ENCODE measurements at places on chromosomes 2 and 18.
A peak's percentile ranks its signal among the peaks of the same experiment; 100 is the strongest.

DNA sequence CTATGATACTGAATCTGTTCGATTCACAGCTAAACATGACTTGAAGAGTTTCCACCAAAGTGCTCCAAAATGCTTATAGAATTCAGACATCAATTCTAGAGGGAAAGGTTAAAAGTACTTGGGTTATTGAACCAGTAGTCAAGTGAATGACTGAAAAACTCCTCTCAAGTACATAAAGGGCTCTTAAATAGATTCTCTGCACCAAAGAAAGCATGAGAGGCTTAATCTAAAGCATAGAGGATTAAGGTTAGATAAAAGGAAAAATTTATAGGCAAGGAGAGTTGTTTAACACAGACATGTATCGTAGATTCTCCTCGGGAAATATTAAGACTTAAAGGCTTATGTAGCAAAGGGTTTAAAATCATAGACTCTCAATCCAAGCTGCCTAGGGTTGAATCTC lies 701.4 kb downstream of the ERBB4 start:
- DNase-seq = no peak

- no peak for DNase-seq
These were observed 33.4 kb upstream of the SEMA4C start for GRCh38 chr2:96903318-96903717.

- DNase-seq = no peak
These were observed 151.3 kb upstream of the SLC39A10 start for GRCh38 chr2:195505701-195506100.

DNA sequence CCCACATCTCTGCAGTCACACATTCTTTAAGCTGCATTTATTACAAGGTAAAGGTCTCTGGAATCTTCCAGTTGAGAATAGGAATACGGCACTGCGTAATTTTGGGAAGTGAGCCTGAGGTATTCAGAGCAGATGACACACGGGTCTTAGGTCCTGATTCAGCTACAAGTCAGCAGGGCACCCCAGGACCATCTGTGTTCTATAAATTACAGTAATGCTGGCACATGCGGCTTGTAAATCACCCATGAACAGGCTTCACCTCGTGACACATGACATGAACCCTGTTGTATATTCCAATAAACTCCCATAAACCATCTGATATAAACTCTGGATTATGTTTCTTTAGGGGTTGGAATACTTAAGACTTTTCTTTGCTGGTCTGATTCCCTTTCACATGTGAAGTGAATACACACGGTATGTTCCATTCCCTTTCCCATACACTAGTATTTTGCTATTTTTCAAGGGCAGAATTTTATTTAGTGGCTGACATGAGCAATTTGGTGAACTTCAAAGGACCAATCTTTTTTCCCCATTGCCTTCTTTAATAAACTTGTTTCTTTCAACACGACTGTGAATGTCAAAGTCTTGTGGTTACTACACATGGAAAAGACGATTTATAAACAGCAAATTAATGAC lies 298.6 kb downstream of the MEIS1 start:
- no peak for DNase-seq

- no peak for DNase-seq
These were observed 7.8 kb upstream of the RAB31 start for GRCh38 chr18:9700261-9700796.

DNA sequence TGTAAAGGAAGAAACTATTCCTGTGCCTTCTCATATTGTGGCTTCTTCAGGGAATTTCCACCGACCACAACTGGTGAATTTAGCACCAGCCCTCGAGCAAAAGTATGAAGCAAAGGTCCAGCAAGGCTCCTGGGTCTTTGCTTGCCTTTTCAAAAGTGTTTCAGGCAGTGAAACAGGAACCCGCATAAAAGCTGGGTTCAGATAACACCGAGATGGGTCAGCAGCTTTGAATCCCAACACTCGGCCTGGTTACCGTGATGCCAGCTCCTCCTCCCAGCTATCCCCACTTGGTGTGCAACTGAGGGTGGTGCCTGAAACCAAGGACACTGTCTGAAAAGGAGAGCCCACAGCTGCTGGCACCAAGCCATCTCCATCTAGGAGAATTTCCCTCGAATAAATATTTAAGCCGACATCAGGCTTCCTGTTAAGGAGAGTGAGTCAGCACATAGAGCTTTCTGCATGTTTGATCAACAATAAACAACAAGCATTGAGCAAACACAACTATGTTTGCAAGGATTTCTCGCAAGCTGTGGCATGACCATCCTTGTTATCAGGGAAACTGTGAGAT lies 69.5 kb downstream of the ANTXR1 start:
- no peak for DNase-seq

- no peak for DNase-seq
These were observed 124.9 kb downstream of the CSRNP3 start for GRCh38 chr2:165594231-165594934.

DNA sequence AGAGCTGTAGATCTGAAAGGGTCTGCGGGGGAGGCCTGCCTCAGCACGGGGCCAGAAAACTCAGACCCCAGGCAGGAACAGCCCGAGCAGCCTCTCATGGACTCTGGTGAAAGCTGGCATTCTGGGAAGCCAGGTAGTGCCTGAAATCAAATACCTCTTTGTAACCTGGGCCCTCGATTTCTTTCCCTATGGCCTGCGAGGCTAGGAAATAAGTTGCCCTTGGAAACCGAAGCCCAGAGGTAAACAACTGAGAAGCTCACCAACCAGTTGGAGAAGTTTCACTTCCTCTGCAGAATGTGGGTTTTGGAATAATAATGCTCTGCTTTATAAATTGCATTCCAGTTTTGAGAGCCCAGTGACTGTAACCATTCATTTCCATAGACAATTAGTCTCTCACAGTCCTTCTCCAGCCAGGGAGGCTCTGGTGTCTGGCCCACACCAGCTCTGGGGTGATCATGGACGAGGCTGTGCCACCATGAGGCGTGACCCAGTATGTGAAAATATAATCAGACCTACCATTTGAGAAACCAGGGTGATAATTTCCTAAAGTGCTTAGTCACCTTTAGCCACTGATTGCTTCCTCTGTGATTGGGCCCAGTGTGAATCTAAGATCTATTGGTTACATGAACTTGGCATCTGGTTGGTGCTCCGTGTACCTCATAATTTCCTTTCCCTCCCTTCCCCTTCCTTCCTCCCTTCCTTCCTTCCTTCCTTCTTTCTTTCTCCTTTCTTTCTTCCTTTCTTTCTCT lies 133.1 kb upstream of the PELI1 start:
- DNase-seq = no peak

- no peak for DNase-seq
These were observed 2.0 kb upstream of the PRKCE start for GRCh38 chr2:45649462-45649857.

GRCh38 chr2:223929571-223930102 lies 15.5 kb downstream of the WDFY1 start:
- no peak for DNase-seq

GRCh38 chr2:105410554-105410953 lies 11.7 kb upstream of the FHL2 start:
- no peak for DNase-seq

DNA sequence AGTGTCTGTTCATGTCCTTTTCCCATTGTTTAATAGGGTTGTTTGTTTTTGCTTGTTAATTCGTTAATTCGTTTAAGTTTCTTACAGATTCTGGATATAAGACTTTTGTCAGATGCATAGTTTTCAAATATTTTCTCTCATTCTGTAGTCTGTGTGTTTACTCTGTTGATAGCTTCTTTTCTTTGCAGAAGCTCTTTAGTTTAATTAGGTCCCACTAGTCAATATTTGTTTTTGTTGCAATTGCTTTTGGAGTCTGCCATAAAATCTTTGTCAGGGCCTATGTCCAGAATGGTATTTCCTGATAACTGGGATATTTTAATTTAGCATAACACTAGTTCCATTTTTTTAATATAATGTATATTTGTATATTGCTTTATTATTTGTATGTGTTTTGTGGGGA lies 1380.1 kb downstream of the SUCLG1 start:
- no peak for DNase-seq

GRCh38 chr18:59881728-59882656 lies 17.8 kb upstream of the PMAIP1 start:
- DNase-seq = no peak

- DNase-seq = peak; percentile 54
These were observed 48.5 kb upstream of the LRPPRC start for GRCh38 chr2:44044281-44044720.

GRCh38 chr2:66569321-66569851 lies 134.5 kb downstream of the MEIS1 start:
- no peak for DNase-seq

GRCh38 chr2:74385396-74385795 lies 5.3 kb upstream of the DCTN1 start:
- DNase-seq = no peak

DNA sequence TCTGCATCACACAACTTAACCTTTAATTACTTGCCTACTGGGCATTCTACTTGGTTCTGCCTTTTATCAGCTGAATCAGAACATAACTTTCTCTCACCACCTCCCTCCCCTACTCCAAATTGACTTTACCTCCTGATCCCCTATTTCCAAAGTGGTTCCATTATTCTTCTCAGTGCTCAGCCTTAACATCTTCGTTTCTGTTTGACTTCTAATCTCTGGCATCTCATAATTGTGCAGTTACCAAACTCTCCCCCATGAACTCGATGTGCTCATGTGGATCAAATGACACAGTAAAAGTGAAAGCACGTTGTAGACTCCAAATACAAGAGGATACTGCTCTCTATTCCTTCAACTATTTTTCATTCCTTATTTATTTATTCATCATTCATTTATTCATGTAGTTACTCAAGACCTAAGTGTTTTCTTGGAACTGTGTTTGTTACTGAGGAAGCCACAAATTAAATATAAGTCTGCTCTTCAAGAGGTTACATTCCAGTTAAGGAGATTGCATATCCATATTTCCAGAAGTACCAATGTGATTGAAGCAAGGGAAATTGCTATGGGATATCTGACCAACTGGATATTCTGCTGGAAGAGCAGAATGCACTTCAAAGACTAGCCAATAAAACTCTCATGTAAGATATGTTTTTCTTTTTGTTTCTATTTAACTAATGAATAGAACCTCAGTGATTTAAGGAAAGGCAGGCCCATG lies 158.8 kb downstream of the TMEFF2 start:
- no peak for DNase-seq

DNA sequence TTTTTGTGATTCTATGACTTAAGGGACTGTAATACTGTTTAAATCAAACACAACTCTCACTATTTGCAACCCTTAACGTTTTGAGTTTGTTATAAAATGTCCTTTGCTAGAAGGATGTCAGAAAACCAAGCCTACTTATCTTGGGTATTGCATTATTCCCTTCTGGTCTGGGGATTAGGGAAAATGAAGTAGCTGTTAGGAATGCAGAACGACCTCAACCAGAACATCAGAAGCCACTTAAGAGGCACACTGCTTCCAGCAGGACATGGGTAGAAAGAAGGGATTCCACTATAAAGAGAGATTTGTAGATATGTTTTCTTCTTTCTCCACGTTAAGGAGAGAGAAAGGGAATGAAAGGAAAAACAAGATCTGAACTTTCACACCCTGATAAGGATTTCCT lies 101.2 kb downstream of the SETBP1 start:
- no peak for DNase-seq

- DNase-seq = no peak
These were observed 31.0 kb downstream of the ZC3H15 start for GRCh38 chr2:186517090-186517489.

DNA sequence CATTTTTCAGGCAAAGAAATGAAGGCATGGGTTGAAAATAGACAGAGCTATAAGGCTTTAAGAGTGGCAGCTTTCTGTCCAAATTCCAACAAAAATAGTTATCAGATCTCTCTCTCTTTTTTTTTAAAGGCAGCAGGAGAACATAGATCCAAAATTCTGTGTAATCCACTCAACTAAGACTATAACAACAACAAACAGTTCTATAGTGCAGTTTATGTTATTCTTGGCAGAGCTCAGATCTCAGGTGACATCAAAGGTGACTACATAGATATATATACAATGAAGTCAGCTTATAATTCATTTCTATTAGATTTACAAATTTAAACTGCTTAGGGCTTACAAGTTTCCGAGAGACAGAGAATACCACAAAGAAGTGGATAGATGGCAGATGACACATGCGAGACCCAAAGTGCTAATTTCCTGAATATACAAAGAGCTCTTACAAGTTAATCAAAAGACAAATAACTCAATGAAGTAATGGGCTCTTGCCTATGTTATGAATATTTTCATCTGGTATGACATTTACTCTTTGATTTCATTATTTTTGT lies 223.2 kb downstream of the BCL2 start:
- DNase-seq = no peak

DNA sequence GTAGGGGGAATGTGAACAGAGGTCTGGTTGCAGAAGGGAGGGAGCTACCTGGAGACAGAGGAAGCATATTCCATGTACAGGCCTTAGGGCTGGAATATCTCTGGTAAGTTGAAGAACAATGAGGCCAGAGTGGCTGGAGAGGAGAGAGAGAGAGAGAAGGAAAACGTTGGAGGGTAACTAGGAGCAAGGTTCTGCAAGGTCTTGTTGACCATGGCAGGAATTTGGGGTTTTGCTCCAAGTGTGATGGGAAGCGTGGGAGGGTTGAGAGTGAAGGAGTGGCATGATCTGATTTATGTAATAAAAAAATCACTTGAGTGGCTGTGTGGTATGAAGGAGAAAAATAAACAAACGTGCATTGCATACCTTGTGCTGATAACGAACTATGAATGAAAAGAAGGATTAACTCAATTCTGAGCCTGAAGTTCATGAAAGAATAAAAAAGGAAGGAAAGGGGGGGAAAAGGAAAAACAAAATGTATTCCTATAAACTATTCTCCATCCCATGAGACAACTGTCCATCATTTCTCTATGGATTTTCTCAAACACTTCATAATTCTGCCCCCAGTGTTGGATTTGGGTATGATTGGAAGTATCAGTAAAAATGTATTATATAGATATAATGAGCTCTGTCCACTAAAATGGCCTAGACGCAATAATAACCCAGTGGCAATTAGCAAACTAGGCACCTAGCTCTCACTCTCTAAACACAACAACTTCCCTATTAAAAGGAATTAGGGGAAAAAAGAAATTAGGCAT lies 59.7 kb upstream of the PMAIP1 start:
- no peak for DNase-seq

DNA sequence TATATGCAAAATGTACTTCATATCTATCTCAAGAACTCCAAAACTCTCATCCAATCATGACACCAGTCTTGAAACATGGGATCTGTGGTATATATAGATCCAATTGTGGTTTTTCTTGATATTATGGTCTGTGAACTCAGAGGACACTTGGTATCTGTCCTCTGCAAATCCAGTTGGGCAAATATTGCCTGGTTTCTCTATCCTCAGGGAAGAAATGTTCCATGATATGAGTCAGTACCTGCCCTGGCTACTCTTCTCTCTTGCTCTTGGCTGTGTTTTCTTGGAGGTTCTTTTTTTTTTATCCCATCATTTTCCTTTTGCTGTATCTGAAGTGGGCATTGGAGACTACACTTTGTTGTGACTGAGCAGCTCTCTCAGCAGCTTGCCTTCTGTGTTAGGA lies 10.9 kb downstream of the NBEAL1 start:
- no peak for DNase-seq

Measured in stimulated activated CD8-positive, alpha-beta memory T cell treated with anti-CD3 and anti-CD28 coated beads, Interleukin-12 subunit alpha, Interleukin-12 subunit beta, amount 100 ng/mL, for 4 hours (primary cell).